ENCODE measurements at places on chromosomes 2 and 18.

DNA sequence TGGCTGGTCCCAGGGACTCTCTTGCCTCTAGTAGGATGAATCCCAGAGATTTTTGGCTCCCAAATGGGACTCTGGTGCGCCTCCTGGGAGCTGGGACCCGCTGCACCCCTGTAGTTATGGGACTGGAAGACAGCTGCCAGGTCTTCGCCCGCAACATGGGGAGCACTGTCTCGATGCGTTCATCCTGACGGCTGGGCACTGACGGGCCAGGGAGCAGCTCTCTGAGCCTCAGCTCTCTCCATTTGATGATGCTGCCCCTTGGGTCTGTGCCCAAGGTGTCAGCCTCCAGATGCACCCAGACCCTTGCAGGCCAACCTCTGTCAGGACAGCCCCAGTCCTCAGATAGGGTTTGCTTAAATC is 9.3 kb upstream of the ARMC9 start:
- no peak for DNase-seq

GRCh38 chr2:223155956-223156355 is 104.0 kb downstream of the KCNE4 start:
- no peak for DNase-seq

DNA sequence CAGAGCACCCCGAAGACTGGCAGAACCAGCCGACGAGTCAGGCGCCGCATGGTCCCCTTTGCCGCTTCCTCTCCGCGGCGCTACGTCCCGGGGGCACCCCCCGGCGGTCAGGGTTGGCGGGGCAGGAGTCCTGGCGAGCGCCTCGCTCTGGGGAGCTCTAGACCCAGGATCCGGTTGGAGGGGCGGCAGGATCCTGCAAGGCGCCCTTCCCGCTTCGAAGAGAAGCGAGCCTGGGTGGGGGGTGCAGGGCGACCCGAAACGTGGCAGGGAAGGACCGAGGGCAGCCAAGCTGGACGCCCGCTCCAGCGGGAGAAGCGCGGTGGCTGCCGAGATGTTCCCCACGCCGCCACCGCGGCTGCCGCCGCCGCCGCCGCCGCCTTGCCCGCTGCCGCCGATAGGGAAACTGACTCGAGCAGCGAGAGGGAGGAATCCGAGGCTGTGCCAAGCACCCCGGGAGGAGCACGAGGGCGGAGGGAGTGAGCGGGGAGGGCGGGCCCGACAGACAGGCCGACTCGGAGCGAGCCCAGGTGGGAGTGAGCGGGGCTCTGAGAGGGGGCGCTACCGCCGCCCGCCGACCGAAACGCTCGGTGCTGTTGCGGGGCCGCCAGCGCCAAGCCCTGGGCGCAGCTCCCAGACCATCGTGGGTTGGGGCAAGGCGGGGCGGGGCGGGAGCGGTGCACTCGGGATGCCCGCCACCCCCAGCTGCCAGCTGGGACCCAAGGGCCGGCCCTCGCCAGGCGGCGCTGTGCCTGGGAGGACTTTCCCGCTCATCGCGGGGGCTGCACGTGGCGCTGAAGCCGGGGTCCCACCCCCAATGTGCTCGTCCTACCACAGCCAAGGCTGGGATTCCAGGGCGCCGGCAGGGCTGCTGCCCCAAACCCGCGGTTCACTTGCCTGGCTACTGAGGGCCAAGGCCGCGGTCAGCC is at the start of gene GALNT14:
TSS of gene GALNT14 (minus strand) at position 404 of the 926 bp plus-strand sequence. CDS start at position 50, 354 bp downstream.
- peak; percentile 20 for DNase-seq

GRCh38 chr2:234074751-234075517 is 24.4 kb downstream of the SPP2 start:
- no peak for DNase-seq

GRCh38 chr2:174336501-174337336 is 2.0 kb downstream of the SP9 start:
- DNase-seq: no peak

- DNase-seq: no peak
Observed at GRCh38 chr2:216803791-216804190, 56.1 kb downstream of the TNP1 start.

GRCh38 chr2:10909050-10909995 is 2.4 kb upstream of the KCNF1 start:
- no peak for DNase-seq

GRCh38 chr2:106095478-106096298 is 98.4 kb downstream of the UXS1 start:
- DNase-seq: no peak

DNA sequence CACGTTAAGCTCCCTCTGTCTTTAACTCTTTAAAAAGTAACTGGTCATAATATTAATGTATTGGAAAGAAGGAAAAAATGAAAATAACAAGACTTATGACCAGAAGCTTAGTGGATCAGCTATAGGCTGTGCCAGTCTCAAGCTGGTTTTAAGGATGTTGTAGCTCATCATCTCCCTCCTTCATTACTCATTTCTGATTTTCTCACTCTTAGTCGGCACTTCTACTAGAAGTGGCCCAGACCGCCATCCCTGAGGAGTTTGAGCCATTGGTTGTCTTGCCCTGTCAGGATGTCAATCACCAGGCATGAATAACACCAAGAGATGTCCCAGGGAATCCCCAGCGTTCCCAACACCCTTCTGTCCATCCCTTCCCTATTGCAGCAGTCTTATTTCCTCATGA is 151.5 kb downstream of the ASXL3 start:
- no peak for DNase-seq

- no peak for DNase-seq
Observed at GRCh38 chr2:109382226-109382895, 231.4 kb downstream of the SEPTIN10 start.
